ENCODE measurements at places on chromosomes 16 and 17. TPM values are rescaled to one million over a fixed set of nuclear protein-coding genes. Genes with fewer than 3 reads are reported as not detected.
A peak's percentile ranks its signal among the peaks of the same experiment; 100 is the strongest.

KIAA0513 gene
- total RNA-seq: 12.4 TPM

BAIAP3 gene
- total RNA-seq: 0.42 TPM

MAPT gene
- 1.6 TPM for total RNA-seq

CHRNE gene
- total RNA-seq: 0.27 TPM

SRCIN1 gene
- total RNA-seq: not detected

DNA sequence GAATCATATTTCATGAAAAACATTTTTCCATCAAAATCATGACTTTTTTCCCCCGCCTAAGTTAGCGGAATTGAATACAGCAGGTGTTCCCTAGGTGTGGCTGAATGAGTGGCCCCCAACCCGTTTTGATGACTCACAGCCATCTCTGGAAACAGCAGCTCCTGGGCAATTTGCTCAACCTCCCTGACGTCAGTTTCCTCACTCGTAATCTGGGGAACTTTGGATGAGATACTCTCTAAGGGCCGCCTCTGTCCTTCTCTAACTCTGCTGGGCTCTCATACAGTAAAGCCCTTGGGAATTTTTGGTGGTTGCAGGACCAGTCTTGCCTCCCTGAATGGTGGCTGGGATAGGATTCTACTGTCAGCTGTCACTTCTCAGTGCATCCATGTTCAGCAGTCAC, 11.6 kb upstream of the NTN1 start:
- H3K36me3 ChIP-seq: no peaks in the 10 kb centered on the region
- H3K4me1 ChIP-seq: no peaks in the 10 kb centered on the region
- H3K27me3 ChIP-seq: peaks cover 68% of the 10 kb centered on the region
- no peak overlapping the region for H3K4me3 ChIP-seq
- H3K27ac ChIP-seq: no peak overlapping the region
- no peak for DNase-seq

DNA sequence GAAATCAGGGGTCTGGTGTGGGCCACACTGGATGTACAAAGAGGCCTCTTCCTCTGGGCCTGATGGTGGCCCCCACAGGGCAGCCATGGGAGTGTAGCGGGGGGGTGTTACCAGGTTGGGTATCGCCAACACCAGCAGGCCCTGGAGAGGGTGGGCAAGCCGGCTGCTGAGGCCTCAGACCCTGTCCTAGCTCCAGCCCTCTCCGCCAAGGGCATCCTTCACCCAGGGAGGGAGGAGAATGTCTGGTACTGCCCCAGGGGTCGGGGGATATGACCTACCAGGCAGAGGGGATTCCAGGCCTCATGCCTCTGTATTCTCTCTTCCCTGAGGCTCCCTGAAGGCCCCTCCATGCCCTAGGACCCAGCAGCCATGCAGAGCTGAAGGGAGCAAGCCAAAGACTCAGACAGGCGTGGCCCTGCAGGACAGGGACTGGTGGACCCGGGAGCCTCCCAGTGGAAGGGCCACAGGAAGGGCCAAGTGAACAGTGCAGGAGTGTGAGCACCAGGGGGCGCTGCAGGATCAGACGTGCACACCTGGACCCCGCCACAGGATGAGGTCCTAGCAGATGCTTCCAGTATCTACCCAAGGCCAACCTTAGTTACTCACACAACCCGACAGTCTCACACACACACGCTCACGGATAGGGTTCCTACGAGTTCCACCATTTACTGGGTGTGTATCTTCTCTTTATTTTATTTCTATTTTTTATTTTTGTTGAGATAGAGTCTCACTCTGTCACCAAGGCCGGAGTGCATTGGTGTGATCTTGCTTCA, 10.9 kb upstream of the CES4A start:
- H3K27me3 ChIP-seq: peaks cover 11% of the 10 kb centered on the region
- H3K4me1 ChIP-seq: no peaks in the 10 kb centered on the region
- no peak overlapping the region for H3K4me3 ChIP-seq
- no peaks in the 10 kb centered on the region for H3K36me3 ChIP-seq
- no peak overlapping the region for H3K27ac ChIP-seq

DNA sequence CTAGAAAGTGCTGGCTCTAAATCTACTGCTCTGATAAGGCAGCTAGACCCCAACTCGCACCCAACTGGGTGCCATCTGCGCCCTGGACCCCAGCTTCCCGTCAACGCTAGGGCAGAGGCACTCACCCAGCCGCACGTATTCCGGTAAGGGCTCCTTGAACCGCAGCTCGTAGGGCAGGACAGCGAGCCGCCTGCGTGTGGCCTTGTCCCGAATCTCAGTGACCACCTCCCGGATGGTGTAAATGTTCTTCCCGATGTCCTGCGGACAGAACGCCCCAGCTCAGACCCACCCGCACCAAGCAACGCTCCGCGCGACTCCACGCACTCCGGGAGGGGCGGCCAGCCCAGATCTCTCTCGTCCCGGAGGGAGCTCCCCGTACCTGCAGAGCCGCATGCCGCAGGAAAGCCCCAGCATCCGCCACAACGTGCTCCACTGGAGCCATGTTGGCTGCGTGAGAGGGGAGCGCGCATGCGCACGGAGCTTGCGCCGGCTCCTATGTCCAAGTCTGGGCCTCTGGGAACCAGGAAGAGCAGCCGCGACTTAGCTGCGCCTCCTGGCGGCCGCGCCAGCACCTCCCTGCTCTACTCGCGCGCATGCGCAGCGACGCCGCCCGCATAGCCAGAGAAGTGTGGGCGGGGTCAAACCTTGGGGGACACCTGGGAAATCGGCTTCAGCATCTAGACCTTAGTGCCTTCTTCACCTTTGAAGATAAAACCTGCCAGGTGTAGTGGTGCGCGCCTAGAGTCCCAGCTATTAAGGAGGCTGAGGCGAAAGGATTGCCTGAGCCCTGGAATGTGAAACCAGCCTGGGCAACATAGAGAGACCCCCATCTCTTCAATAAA, at the start of gene NOB1:
TSS of gene NOB1 (minus strand) at position 458 of the 842 bp plus-strand sequence. CDS start at position 442, 16 bp downstream.
- peaks cover 5% of the 10 kb centered on the region for H3K36me3 ChIP-seq
- H3K27me3 ChIP-seq: peaks cover 3% of the 10 kb centered on the region
- peaks cover 23% of the 10 kb centered on the region for H3K4me1 ChIP-seq
- peak; percentile 99 for DNase-seq
- peak within 1 kb of the TSS; percentile 100 for H3K4me3 ChIP-seq

GRCh38 chr16:78755751-78756661, 656.6 kb downstream of the WWOX start:
- no peaks in the 10 kb centered on the region for H3K36me3 ChIP-seq
- H3K27me3 ChIP-seq: no peaks in the 10 kb centered on the region
- H3K4me1 ChIP-seq: no peaks in the 10 kb centered on the region
- H3K27ac ChIP-seq: no peak overlapping the region
- no peak overlapping the region for H3K4me3 ChIP-seq

DNA sequence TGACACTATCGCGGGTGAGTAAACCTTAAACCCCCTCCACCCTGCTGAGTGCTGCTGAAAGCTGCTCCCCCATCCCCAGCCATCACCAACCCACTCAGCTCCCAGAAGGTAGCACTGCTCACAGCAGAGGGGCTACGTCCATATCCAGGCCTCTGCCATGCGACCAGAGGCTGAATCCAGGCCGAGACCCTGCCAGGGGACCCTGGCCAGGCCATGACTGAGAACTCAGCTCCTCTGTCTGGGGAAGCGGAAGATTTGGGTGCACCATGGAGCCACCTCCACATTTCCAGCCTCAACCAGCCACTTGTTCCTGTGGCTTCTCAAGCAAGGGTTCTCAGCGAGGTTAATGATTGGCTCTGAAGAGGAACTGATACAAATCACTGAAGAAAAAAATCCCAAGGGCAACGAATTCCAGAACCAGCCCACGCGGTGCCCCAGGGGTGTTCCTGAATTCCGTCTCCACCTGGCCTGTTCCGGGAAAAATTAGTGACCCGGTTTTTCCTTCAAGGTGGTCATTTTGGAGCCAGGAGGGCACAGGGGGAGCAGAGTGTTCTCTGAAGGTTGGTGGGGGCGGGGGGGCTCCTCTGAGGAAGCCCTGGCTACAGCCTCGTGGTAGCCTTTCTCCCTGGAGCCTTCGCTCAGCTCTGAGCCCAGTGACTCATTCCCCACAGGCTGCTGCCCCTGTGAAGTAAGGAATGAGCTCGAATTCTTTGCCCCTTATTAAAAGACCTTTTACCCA, 9.3 kb upstream of the SLC16A5 start:
- H3K27me3 ChIP-seq: no peaks in the 10 kb centered on the region
- DNase-seq: no peak
- H3K27ac ChIP-seq: peak overlapping the region; percentile 89

DNA sequence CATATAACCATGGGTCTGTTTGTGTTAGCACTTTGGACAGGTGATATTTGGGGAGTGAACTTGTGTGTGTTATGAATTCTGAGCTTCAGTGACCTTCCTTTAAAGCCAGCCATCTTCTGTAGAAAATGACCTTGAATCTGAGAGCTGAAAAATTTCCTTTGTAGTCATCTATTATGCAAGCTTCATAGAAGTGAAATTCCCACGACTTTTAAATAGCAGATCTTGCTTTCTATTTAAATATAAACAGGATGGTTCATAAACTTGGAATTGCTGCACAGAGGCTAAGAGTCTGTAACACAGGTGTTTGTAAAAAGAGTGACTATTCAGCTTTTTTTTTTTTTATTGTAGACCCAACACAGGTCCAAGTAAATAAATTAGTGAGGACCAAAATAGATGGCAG, 85.5 kb downstream of the MARCHF10 start:
- DNase-seq: no peak
- no peak overlapping the region for H3K27ac ChIP-seq
- no peak overlapping the region for H3K4me3 ChIP-seq
- peaks cover 2% of the 10 kb centered on the region for H3K36me3 ChIP-seq
